Stimulated activated CD8-positive, alpha-beta memory T cell treated with anti-CD3 and anti-CD28 coated beads, Interleukin-7, amount 100 ng/mL, for 1 hour (primary cell): ENCODE measurements at places on chromosomes 11 and 22.

DNA sequence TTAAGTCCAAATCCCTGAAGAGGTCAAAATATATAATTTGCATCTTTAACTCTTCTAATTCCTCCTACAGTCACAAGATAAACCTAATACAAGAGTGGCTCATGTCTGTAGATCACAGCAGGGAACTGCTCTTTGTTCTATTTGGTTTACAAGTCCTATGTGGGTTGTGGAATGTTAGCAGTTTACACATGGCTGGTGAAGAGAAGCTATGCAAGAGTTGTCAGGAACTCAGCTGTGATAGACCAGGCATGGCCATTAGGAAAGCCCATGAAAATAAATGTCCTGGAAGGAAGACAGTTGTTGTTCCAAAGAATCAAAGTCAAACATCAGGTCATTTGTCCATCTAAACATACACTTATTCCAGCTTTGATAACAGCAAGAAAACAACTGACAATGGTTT, 312.4 kb upstream of the PITPNB start:
- no peak for DNase-seq

DNA sequence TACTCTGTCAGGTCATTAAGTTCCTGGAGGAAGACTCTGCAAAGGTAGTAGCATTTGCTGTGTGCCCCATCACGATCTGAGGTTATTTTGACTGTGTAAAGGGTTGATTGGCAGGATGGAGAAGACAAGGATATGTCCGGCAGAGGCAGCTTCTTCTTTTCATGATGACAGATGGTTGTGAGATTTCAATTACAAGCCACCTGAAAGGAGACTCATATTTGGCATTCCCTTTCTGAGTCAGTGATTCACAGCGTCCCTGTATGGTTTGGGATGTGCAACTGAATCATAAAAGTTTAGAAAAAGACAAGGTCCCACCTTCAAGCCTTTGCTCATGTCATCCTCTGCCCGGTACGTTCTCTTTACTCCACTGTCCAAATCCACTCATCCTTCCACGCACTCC, 113.4 kb downstream of the MTNR1B start:
- DNase-seq, result no peak

- no peak for DNase-seq
Observed at GRCh38 chr11:35536470-35536869, 11.1 kb upstream of the PAMR1 start.

GRCh38 chr22:28771195-28771791, 1.2 kb upstream of the CCDC117 start:
- no peak for DNase-seq

- DNase-seq, result no peak
Observed at GRCh38 chr11:83682611-83682973, 396.4 kb upstream of the CCDC90B start.

DNA sequence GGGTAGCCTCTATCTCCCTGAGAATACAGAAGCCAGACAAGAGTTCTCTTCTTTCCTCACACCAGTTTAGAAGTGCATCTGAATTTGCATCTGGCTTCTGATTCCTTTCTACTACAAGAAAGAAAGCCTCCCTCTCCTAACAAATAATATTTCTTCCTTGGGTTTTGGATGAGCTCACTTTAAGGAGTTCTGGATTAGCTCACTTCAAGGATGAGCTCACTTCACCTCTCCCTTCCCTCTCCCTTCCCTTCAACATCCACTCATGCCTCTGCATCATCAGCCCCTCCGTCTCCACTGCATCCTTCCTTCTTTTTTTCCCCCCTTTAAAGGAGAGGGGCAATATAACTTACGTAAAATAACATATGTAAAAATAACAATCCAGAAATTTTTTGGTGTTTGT, 1.6 kb upstream of the MTNR1B start:
- DNase-seq, result no peak

- DNase-seq, result no peak
Observed at GRCh38 chr11:86577644-86578636, 94.5 kb downstream of the ME3 start.

DNA sequence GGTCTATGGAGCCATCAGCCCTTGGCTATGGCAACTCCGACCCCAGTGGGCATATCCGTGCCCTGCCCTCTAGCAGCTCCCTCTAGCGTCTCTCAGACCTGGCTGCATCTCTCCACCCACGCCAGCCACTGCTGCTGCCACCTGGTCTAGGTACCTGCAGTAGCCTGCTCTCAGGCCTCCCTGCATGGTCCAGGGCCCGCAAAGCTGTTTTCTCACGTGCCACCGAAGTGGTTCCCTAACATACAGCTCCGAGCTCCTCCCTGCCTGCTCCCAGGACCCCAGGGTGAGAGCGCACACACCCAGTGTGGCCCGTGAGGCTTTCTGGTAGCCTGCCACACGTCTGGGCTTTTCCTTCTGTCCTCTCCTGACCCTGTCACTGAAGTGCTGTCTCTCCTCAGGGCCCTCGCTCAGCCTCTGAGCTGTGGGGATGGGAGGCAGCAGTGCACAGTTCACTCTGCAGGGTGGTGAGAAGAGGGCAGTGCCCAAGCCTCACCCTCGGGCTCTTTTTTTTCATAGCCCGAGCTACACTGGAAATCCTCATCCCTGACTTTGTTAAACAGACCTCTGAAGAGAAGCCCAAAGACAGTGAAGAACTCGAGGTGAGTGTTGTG, 14.3 kb downstream of the DGCR8 start:
- no peak for DNase-seq

GRCh38 chr11:65055538-65055937, 2.8 kb downstream of the NAALADL1 start:
- DNase-seq, result no peak

- DNase-seq, result no peak
Observed at GRCh38 chr22:37230673-37231405, 13.2 kb downstream of the RAC2 start.

DNA sequence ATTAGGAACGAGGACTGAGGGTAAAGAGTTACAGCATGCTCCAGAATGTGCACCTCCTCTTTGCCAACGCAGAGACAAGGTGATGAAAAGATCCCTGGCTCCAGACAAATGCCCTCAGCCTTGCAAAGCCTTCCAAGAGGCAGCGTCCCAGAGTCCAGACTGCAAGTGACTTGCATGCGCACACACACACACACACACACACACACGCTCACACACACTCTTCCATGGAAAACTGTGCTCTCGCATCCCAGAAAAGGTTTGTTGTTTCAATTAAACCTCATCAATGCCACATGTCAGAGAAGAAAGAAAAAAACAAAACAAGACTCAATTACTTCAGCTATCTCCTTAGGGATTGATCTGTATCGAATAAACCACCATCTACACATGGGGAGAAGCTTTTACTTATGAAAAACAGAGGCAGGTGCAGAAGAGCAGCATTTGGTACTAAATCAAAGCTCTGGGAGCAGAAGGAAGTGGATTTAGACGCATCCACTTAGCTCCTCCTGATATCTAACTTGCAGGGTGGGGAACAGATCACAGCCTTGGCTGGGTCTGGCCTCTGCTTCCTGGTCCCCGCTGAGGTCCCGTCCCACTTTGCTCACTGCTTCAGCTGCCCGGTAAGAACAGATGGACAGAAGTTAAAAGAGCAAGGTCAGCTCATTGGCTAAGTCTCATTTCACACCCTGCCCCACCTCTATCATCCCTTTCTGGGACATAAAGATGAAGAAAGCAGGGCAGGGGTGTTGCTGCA, 249.8 kb upstream of the BLID start:
- DNase-seq, result no peak

- no peak for DNase-seq
Observed at GRCh38 chr11:45412521-45412920, 126.4 kb upstream of the SYT13 start.

GRCh38 chr11:71115770-71116692, 136.3 kb downstream of the SHANK2 start:
- DNase-seq, result no peak

- no peak for DNase-seq
Observed at GRCh38 chr11:3124821-3125220, 40.3 kb downstream of the OSBPL5 start.

GRCh38 chr11:61356706-61357105, 5.0 kb downstream of the CYB561A3 start:
- no peak for DNase-seq

DNA sequence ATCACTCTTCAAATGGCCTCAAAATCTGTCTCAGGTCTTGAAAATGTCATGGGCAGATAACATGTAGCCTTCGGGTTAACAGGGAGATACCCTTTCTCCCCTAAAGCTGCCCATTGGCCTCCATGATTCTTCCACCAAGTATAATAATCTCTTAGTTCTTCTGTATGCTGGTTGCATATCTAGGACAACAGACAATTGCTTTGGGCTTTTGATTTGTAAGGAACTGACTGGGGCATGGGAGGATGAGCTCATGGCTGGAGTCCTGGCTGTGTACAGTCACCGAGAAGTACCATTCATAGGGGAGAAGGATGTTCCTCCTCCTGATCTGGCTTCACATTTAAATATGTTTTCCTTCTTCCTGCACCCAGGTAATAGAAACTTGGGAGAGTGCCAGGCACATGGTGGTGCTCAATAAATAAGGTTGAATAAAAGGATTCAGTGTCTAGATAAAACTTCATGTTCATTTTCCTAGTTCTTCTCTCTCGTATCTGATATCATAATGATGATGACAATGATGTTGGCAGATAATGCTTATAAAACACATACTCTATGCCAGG, 2.8 kb upstream of the AMPD3 start:
- no peak for DNase-seq

DNA sequence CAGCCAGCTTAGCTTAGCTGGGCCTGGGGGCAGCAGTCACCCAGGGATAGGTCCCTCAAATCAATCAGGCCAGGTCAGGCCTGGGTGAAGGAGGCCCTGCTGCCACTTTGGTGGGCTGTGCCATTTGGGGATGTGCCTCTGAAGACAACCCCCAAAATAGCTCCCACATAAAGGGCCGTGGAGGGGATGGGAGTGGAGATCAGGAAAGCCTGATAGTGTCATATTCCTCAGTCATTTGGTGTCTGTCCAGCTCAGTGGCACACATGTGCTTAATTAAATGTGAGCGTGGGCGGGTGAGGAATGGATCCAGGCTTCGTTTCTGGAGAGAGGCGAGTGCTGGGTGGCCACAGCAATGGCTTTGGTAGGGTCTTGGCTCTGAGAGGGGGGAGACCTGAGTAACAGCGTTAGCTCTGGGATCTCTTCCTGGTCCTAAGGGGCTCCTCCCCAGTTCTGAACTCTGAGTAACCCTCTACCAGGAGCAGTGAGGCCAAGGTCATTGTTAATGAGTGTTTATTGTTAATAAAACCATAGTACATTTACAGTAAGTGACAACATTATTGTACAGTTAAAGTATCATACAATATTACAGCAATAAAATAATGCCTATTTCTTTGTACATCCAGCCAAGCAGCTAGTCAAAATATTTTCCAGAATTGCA, 45.2 kb downstream of the NAT10 start:
- no peak for DNase-seq

DNA sequence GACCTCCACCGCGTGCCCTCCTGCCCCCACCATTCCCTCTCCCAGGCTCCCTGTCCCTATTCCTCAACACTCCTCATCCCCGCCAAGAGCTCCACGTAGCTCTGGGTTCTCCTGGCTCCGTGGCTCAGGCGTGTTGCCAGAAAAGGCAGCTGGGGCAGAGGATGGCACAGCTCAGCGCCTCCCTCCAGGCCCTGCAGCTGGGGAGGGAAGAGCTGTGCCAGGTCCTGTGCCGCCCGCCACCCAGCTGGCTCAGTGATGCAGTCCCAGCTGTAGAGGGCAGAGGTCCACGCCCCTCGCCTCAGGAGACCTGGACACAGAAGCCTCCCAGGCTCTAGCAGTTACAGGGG, 4.2 kb downstream of the ARHGAP1 start:
- no peak for DNase-seq

DNA sequence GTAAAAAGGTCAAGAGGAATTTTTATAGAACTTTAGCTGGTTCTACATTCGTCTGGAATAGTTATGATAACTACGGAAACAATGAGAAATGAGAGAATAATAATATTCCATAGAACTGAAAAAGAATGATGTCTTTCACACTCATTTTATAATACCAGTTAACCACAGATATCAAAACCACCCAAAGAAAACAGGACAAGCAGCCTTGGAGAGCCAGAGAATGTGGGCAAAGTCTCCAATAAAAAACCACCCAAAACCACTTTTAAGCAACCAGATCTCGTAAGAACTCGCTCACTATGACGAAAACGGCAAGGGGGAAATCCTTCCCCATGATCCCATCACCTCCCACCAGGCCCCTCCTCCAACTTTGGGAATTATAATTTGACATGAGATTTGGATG, 60.8 kb downstream of the ARHGAP32 start:
- no peak for DNase-seq

GRCh38 chr11:114228435-114229411, 67.5 kb upstream of the NNMT start:
- DNase-seq, result no peak

DNA sequence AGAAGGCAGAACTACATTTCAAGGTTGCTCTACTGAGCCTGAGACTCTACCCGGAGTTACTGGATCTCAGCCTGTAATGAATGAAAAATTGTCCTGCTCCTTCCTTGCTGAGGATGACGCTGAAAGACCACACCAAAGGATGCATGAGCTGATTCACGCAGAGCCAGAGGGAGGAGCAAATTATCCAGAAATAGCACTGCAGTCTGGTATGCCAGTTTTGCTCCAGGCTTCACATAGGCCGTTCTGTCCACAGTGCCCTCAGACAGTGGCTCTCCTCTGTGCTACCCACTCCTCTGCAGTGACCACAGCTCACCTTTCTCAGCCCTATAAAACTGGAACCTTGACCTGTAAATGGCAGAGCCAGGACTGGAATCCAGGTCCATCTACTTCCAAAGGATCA, 79.3 kb upstream of the GALNT18 start:
- no peak for DNase-seq
